Neural progenitor cell (in vitro differentiated cells): ENCODE measurements at places on chromosomes 12 and 14. TPM values are rescaled to one million over a fixed set of nuclear protein-coding genes. Genes with fewer than 3 reads are reported as not detected.
A peak's percentile ranks its signal among the peaks of the same experiment; 100 is the strongest.

The VRTN gene
- 7.9 and 18.6 TPM in 2 replicates for total RNA-seq

DNA sequence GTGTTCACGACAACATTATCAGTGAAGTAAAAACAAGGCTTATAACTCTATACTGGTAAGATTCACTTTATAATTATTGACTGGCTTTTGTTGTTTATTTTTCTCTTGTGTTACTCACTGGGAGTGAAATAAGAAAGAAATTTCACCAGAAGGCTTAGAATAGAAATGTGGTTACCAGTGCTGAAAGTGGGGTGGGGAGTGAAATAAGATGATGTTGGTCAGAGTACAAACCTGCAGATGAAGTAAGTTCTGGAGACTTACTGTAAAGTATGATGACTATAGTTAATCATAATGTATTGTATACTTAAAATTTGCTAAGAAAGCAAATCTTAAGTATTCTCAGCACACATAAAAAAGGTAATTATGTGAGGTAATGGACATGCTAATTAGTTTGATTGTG is 198.4 kb downstream of the KLHL28 start:
- no peaks in the 10 kb centered on the region for H3K27me3 ChIP-seq
- no peaks in the 10 kb centered on the region for H3K4me1 ChIP-seq
- H3K4me3 ChIP-seq: no peak overlapping the region
- H3K27ac ChIP-seq: no peak overlapping the region
- DNase-seq: no peak
- no peaks in the 10 kb centered on the region for H3K36me3 ChIP-seq

DNA sequence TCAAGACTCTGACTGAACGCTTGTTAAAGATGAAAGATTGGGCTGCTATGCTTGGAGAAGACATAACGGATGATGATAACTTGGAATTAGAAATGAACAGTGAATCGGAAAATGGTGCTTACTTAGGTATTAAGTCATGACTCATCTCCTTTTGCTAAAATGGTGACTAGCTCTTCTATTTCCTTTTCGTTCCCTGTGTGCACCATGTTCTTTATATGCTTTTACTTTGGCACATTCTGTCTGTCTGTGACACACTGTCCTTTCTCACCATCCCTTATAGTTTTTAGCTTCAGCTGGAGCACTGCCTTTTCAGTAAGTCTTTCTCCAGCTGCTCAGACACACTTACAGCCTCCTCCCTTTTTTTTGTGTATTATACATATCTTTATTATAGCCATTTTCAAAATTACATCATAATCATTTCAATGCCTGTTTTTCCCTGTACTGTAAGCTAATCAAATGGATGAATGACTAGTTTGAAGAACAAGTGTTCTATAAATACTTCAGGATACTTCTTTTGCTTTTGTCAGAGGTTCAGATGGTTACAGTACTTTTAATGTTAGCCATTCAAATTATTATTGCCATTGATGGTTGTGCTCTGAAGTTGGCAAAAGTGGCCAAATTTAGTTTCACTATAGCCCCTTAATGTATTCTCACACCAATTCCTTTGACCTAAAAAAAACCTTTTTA is 68.6 kb downstream of the MIA2 start:
- no peak overlapping the region for H3K27ac ChIP-seq
- no peak for DNase-seq
- no peak overlapping the region for H3K4me3 ChIP-seq
- no peaks in the 10 kb centered on the region for H3K27me3 ChIP-seq
- no peaks in the 10 kb centered on the region for H3K4me1 ChIP-seq

GRCh38 chr12:72141381-72141780 is 130.8 kb upstream of the TRHDE start:
- no peaks in the 10 kb centered on the region for H3K36me3 ChIP-seq
- H3K27ac ChIP-seq: no peak overlapping the region
- no peaks in the 10 kb centered on the region for H3K4me1 ChIP-seq

The TMEM132D gene
- 1.0 and 1.1 TPM in 2 replicates for total RNA-seq

The KRT2 gene
- not detected in 2 replicates for total RNA-seq

The FOXN3 gene
- 38.5 and 39.5 TPM in 2 replicates for total RNA-seq

The CDCA3 gene
- total RNA-seq: 62.1 and 73.5 TPM in 2 replicates

GRCh38 chr12:24562771-24563431 is 386.0 kb downstream of the BCAT1 start:
- peak; percentile 72 for DNase-seq
- H3K4me3 ChIP-seq: peak overlapping the region; percentile 97
- H3K27me3 ChIP-seq: peaks cover 35% of the 10 kb centered on the region
- H3K27ac ChIP-seq: no peak overlapping the region
- H3K36me3 ChIP-seq: no peaks in the 10 kb centered on the region
- peaks cover 5% of the 10 kb centered on the region for H3K4me1 ChIP-seq

The MUCL1 gene
- not detected in 2 replicates for total RNA-seq
